ENCODE measurements at places on chromosomes 5 and 9. TPM values are rescaled to one million over a fixed set of nuclear protein-coding genes. Genes with fewer than 3 reads are reported as not detected.

The PCDHB14 gene
- polyA plus RNA-seq = 10.2 TPM

The EIF4E1B gene
- not detected for polyA plus RNA-seq

The TRIO gene
- polyA plus RNA-seq = 113 TPM

The ANKRD31 gene
- polyA plus RNA-seq = 0.66 TPM

DNA sequence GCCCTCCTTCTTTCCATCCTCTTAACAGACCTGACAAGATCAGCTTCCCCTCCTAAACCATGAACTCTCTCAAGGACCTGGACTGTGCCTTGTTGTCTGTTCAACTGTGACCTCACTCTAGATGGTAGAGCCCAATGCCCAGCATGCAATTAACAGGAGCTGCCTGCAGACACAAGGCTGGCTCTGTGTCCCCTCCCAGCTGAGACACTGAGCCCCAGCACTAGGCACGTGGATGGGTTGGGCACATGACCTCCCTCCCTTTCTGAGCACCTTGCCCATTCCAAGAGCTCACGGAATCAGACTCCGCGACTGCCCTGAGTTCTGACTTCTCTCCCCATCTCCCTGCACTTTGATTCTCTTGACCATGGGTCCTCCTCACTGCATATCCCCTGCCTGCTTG, 93.5 kb upstream of the LRRTM2 start:
- no peak for DNase-seq

DNA sequence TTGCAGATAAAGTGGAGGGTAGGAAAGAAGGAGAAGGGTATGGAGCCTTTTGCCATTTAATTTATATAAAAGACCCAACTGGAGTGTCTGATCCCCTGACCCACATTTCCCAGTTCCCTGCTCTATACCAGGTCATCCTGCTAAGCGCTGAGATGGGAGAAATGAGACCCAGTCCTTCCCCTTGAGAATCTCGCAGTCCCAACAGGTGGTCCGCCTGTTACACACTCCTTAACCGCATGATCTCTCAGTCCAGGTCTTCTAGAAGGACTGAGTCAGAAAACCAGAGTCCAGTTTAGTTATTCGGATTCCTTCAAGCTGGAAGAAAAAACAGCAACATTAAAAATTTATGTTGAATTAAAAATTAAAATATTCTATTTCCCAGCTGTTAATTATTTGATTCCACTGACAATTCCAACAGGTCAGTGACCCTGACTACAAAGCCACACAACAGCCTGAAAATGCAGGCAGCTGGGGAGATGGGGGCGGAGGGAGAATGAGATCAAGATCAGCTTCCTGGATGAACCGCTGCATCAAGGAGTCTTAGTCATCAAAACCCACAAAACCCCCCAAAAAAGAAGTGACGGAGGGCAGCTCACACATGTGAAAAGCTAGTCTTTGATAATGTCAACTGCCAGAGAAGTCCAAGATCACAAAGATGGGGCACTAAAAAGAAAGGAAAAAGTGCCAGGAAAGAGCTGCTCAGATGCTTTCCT, 44.0 kb downstream of the GGTA1 start:
- DNase-seq = no peak

GRCh38 chr5:3026099-3026498, 274.6 kb upstream of the IRX2 start:
- no peak for DNase-seq

DNA sequence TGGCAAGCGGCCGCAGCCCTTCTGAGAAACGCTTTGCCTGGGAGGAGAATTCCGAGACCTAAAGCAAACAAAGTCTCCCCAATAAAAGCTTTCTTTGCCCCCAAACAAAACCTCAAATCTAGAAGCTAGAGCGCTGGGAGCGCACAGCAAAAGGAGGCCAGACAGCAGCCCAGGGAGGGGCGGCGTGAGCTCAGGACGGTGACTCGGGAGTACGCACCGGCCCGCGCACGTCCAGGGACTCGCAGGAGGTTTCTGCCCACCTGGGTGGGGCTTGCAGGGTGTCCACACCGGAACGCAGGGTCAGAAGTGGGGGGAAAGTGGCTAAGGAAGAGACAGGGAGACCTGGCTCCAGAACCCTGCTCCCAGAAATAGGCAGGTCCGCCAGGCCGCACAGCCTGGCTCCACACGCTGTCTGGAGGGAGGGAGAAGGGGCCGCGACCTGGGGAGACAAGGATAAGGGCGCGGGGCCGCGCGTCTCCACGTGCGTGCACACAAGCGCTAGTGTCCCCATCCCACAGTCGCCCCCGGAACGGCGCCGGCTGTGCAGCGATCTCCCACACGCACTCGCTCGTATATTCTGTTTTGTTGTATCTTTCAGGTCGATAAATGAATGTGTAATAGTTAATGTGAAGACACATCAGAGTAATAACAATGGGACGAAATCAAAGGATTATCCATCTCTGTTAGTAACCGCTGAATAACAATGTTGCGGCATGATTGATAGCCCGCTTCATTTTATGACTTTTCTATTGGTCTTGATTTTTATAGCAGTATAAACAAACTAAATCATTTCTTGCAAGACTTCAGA, 2.3 kb upstream of the OTP start:
- no peak for DNase-seq

DNA sequence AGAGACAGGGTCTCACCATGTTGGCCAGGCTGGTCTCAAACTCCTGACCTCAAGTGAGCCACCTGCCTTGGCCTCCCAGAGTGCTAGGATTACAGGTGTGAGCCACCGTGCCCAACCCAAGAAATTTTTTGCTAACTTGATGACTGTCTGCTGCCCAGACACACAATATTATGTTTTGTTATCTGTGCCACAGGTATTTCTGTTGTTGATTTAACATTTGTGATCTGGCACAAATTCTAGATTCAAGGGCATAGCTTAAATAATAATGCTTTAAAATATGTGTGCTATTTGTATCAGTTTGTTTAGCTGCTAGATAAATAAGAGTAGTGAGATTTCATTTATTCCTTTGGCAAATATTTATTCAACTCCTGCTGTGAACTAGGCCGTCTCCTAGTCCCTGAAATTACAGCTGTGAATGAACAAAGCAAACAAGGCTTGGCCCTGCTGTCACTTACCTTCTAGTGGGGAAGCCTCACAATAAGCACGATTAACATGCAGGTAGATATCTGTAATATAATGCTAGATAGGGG, 35.3 kb downstream of the GAPVD1 start:
- DNase-seq = no peak

DNA sequence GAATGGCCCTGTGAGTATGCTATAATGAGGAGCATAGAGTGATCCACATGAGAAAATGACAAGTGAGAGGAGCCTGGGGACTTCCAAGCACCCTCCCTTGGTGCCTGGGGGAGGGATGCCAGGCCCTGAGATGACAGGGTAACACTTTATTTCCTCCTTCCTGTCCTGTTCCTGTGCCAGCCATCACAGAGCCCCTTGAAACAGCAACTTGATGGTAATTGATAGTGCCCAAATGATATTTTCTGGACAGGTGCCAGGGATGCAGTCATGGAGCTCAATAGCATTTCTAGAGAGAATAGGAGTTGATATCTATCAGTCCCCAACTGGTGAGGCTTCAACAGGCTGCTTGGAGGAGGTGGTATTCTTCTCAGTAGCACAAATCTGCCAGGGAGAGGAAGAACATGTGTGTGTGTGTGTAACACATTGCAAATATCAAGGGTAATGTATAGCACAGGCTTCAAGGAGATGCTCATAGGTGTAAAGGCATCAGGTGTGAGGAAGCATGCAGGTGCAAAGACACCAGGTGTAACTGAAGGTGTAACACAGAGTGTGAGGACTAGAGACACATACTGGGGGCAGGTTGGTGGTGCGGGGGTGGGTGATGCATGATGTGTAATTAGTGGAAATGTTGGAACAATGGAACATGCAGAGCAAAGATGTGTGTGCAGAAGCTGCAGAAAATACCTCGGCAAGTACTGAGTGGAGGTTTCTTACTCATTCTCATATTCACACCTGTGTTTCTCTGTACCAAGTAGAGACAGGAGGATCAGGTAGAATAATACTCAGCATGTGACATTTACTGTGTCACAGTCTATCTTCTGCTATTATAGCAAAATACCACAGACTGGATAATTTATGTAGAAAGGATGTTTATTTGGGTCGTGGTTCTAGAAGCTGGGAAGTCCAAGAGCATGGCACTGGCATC, 18.1 kb upstream of the WWC1 start:
- DNase-seq = no peak

GRCh38 chr5:115854139-115854538, 12.4 kb downstream of the AP3S1 start:
- no peak for DNase-seq

GRCh38 chr9:13806714-13807113, 507.2 kb downstream of the NFIB start:
- no peak for DNase-seq

DNA sequence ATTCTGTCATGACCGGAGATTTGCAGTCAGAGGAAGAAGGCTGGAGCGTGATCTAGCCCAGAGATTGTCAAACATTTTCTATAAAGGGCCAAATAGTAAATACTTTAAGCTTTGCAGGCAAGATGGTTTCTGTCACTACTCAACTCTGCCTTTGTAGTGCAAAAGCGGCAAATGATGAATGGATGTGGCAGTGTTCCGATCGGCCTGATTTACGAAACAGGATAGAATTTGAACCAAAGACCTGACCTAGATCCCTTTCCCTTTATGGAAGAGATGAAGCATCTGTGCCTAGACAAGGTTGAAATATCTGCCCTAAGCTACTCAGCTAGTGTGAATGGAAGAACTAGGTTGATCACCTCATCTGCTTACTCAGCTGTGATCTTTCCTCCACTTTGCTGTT, 209.5 kb downstream of the YTHDC2 start:
- peak; percentile 81 for DNase-seq

- no peak for DNase-seq
Observed at GRCh38 chr9:89915187-89915586, 310.4 kb downstream of the GADD45G start.

GRCh38 chr5:139698490-139699146, 50.5 kb downstream of the CXXC5 start:
- DNase-seq = peak; percentile 90

DNA sequence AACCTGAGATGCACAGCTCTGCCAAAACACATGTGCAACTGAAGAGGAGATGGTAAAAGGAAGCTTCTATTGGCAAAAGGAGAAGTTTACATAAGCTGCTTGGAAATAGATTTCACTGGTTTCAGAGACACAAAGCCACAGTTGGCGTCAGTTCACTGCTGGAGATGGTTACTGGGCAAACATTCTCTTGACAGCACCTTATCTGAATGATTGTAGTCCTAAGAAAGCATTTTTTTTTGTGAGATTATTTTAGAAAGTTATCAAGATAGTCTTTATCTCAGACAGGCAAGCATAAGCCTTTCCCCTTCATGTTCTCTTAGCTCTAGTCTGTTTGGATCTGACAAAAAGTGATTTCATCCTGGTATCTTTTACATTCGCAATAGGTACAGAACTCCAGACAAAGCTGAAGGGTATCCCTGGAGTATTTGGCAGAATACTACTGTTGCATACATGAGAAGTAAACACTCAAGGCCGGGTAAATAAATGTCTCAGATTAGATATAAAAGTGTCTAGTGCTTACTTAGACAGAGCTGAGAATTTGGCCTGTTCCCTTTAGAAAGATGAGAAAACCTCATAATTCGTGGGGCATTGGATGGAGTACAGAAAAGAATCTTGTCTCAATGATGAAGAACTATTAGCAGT, 1668.0 kb upstream of the NUDT12 start:
- DNase-seq = no peak

- no peak for DNase-seq
Observed at GRCh38 chr9:137943655-137944054, 66.1 kb downstream of the CACNA1B start.

- no peak for DNase-seq
Observed at GRCh38 chr5:140303966-140304365, 1.1 kb upstream of the PFDN1 start.

DNA sequence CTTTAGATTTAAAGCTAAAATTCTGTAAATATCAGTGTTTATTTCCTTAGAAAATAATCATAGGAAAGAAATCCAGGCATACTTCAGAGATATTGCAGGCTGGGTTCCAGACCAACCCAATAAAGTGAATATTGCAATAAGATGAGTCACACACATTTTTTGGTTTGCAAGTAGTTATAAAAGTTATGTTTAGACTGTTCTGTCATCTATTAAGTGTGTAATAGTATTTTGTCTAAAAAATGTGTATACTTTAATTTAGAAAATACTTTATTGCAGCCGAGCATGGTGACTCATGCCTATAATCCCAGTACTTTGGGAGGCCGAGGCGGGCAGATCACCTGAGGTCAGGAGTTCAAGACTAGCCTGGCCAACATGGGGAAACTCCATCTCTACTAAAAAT, 6.9 kb upstream of the RIC1 start:
- DNase-seq = no peak

DNA sequence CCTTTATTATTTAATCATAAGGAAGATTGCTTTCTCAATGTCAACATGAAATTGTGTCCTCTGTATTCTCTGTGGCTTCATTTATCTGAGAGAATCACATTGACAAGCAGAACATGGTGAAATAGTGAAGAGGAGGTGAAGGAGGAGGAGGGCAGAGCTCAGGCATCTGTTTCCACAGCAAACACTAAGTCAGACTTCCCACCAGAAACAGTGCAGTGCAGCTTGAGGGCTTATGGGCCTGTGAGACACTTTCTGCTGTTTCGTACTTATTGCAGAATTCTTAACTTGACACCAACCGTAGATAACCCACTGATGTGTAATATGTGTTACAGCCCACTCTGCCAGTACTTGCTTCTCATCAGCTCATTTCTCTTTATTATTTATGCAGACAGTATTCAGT, 386.3 kb downstream of the DIRAS2 start:
- DNase-seq = no peak

GRCh38 chr5:67964619-67965018, 250.9 kb upstream of the PIK3R1 start:
- no peak for DNase-seq

DNA sequence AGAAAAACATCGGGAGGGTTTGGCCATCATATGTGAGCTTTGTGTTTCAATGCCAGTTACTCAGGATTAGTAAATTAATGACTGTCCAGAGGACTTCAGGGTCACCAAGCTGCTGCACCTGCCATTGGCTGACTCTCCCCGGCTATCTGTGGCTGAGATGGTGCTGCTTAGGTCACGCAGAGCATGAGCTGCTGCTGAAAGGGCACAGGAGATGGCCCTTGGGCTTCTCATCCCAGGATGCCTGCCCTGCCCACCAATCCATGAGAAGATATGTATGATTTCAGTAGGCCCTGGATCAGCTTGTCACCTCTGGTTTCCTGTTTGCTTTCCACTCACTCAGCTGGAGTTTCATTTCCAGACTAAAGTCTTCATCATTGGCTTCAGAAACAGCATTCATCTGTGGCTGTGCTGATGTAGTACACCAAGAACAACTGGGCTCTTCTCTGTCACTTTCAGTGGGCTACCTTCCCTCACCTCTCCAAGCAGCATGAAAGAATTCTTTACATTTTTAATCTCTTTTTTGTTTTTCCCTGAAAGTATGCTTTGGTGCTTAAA, 2.4 kb upstream of the CATSPER3 start:
- no peak for DNase-seq

DNA sequence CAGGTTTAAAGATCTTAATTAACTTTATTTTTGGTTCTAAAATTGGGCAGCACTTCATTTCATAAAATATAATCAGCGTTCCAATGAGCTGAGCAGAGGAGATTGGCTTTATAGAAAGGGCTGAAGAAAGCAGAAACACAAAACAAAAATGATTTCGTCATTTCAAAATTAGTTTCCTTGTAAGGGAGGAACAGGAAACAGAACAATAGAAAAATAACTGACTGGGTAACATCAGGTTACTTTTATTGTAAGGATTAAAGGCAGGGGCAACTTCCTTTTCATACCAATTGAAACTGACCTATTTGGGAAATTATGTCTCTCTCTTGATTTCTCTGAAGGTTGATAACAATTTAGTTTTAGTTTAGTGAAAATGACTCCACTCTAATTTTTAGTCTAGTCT, 157.1 kb downstream of the ATP10B start:
- DNase-seq = no peak
